ENCODE measurements at places on chromosomes 1 and 21.
A peak's percentile ranks its signal among the peaks of the same experiment; 100 is the strongest.

DNA sequence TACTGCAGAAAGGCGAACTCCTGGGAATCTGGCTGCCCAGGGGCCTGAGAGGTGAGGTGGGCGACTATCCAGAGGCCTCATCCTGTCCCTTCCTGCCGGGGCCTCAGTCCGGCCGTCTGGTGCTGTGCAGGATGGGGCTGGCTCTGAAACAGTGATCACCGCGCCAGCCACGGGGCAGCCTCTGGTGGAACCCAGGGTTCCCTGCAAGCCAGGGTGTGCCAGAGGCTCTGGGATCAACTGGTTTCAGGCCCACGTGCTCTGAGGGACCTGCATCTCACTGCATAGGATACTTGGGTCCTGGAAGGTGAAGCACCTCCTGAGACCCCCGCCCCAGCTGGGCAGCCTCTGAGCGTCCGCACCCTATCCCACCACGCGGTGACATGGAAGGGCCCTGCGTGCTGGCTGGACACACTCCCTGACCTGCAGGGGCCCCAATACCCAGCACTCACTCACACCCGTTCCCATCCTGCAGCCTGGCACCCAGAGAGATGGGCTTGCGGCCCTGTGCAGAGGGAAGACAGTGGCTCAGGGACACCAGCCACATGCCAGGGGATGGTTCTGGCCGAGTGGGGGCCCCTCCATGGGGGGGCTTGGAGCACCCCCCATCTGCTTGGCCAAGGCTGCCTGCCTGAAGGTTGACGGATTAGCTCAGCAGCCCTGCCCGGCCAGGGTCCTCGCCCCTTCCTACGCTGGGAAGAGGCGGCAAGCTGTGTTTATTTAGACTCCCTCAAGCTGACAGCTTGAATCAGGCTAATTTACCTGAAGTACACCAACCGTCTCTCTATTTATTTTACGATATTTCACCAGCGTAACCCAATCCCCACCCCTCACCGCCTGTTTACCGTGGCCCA, 64.3 kb upstream of the TTC34 start:
- no peak for DNase-seq

- no peak for DNase-seq
Measured at GRCh38 chr1:222530852-222531251, 17.1 kb downstream of the HHIPL2 start.

DNA sequence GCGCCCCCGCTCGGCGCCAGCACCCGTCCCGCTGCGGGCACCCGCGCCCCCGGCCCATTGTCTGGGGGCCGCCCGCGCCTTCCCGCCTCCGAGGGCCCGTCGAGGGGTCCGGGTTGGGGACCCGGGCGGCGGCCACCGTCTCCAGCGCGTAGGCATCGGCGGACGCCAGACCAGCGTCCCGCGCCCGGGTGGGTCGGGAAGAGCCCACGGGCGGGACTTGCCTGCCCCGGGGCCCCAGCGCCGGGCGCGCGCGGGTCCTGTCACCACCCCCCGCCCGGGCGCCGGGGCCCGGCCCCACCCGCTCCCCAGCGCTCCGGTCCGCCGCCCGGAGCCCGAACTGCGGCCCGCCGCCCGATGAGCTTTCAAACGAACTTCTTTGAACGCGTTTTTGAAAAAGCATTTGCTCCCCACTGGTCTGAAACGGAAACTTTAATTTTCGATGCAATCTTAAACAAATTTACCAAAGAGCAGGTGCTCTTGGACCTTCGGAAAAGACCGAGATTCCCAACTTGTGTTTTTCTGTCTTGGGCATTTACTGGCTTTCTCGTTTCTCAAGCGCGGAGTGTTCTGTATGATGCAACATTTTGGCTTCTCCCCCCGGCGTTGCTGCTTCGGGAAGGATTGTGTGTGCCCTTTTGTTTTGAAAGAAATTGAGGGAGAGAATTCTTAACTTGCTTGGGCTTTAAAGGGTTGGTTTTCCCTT, 615 bp downstream of the CLIC4 start:
- DNase-seq: peak; percentile 36

GRCh38 chr1:3799976-3800685, 3.8 kb upstream of the LRRC47 start:
- no peak for DNase-seq

GRCh38 chr1:2554621-2555387, 1.4 kb upstream of the TNFRSF14 start:
- DNase-seq: peak; percentile 75

- no peak for DNase-seq
Measured at GRCh38 chr1:14853518-14853917, 255.0 kb downstream of the KAZN start.

DNA sequence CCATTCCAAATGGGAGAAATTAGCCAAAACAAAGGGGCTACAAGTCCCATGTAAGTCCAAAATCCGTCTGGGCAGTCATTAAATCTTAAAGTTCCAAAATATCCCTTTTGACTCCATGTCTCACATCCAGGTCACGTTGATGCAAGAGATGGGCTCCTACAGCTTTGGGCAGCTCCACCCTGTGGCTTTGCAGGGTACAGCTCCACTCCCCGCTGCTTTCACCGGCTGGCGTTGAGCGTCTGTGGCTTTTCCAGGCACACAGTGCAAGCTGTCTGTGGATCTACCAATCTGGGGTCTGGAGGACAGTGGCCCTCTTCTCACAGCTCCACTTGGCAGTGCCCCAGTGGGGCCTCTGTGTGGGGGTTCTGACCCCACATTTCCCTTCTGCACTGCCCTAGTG, 130.2 kb downstream of the TPR start:
- no peak for DNase-seq

DNA sequence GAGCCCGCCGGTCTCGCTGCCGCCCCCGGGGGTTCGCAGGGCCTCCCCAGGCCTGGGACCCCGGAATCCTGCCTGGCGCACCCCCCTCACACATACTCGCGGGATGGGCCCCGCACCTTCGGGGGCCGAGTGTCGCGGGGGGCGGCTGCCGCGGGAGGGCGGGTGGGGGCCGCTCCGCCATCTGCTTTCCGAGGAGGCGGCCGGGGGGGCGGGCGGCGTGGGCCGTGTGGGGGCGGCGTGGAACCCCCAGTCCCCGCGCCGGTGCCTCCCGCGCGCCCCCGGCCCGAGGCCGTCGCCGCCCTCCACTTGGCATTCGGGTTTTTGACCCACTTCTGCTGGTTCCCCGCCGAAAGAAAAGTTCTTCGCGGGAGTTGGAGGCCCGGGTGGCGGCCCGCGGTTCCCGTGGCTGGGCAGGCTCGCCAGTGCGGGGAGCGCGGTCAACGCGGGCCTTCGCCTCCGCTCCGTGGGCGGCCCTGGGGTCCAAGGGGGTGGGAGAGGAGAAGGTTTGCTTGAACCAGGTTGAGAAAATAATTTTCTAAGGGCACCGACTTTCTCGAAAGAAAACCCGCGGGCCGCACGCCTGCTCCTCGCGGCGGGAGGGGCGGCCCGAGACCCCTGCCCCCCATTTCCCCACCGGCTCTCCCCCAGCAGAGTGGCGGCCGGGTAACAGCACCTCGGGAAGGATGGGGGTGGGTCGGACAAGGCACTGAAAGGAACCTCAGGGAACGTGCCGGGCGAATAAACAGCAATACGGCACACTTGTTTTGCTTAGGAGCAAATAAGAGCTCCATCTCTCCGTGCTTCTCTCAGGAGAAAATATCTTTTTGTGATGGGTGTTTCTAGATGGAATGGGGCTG, 1.6 kb downstream of the PHF13 start:
- DNase-seq: peak; percentile 39

DNA sequence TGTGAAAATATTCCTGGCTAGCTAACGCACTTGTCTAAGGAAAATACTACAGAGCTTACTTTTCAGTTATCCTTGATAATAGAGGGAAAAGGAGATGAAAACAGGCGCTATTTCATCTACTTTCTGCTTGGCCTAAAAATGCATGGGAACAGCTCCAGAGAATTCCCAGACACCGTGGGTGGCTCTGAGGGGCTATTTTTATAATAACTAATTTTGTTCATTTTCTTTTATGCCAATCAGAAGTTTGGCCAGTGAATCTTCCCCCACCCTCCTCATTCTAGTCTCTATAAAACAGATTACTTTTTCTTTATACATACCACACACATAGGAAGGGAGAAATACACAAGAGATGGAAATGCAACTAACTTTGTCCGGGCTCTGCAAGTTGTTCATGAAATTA, 322.9 kb downstream of the SETD4 start:
- DNase-seq: no peak

DNA sequence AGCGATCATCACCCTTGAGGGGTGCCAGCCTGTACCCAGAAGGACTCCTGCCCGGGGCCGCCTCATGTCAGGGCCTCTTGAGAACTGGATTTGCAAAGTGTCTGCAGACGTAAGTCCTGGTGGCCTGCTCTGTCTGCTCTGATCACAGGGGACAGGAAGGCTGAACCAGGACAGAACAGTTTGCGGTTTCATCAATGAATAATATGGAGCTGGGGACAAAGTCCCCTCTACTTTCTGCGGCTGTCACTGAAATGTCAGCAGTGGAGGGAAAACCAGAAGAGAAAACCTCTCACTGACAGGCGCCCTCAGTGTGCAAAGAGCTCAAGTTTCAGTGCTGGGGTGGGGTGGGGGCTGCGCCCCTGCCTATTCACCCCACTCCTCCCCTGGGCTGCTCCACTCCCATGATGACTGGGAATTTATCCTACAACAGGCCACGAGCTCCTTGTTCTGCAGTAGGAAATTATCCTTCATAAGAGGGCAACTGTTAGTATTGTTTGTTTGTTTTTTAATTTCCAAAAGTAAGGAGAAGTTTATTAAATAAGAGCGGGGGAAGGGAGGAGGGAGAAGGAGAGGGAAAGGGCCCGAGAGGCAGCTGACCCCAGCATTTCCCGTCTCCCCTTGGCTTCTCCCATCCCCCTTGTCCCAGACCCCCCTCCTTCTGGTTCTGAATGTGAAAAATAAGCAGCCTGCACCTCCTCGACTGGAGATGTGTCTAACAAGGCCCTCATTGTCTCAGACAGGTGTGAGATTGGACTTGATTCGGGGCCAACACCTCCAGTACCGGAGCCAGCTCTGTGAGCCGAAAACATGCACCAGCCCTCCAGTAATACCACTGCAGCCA, 149.2 kb downstream of the CLIC6 start:
- no peak for DNase-seq

DNA sequence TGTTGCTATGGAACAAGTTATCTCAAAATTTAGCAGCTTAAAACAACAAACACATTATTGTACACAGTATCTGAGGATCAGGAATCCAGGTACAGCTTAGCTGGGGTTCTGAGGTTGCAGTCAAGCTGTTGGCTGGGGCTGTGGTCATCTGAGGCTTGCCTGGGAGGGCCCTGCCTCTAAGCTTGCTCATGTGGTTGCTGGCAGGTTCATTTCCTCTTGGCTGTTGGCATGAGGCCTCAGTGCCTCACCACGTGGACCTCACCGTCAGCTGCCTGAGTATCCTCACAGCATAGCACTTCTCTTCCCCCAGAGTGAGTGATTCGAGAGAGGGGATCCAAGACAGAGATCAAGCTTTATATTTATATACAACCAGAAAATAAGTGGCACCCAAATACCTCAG, 18.6 kb downstream of the NTPCR start:
- DNase-seq: no peak

- no peak for DNase-seq
Measured at GRCh38 chr1:161082996-161083747, 6.2 kb downstream of the NECTIN4 start.

- no peak for DNase-seq
Measured at GRCh38 chr21:41048623-41049022, 119.3 kb upstream of the BACE2 start.

GRCh38 chr1:2148691-2149090, 45.9 kb downstream of the FAAP20 start:
- DNase-seq: peak; percentile 85

DNA sequence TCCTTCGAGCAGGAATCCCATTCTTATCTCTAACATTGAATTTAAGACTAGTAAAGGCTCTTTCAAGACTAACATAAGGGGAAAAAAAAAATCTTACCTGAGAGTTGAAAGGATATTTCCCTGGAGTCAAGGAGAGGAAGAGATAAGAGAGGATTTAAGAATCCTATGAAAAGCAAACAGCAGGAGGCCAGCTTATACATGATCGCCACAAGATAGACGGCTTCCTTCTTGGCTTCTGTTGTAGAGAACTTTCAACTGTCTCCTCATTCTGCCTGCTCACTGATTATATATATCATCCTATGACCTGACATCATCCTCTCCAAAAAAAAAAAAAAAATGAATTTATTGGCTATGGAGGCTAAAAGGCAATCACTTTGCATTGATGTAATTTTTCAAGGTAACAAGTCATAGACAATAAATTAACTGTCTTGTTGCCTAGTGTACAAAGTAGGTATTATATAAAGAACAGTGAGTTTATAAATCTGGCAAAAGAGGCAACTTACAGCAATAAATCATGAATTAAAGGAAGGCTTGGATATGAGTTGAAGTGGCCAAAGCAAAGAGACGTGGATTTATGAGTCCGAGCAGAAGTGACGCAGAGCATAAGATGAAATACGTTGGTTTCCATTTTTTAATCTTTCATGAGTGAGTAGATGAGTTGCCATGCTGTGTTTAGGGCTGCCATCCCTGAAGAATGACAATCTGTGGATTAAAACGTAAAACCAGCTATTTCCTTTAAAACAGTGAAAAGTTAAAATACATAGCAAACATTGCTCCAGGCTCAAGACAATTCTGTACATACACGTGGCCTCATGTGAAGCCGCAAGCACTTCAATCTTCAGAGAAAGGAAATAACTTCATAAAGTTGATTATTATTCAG, at the start of gene UTS2:
UTS2 (minus strand) TSS at position 262 of the 880 bp plus-strand sequence; CDS start at position 200, 62 bp downstream.
- no peak for DNase-seq

Data from activated naive CD4-positive, alpha-beta T cell treated with anti-CD3 and anti-CD28 coated beads, Interleukin-2, amount 10 ng/mL, durations not matched to agents 7 days and 5 days (primary cell).